ENCODE measurements at places on chromosomes 2 and 18. TPM values are rescaled to one million over a fixed set of nuclear protein-coding genes. Genes with fewer than 3 reads are reported as not detected.

DNA sequence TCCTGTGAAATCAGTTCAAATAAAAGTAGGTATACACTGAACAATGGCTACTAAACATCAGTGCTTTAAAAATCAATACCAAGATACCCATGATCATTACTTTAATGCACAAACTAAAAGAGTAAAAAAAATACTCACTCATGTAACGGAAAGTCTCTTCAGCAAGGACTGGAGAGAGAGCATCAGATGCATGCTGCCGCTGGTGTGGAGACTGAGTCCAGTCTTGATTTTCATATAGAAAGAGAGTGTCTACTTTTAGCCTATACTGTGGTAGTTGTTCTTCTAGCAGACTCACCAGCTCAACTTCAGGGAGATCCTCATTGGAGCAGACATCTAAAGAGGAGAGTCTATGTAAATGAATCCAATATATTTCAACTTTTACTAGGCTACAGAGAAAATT lies 44.0 kb downstream of the TRAK2 start:
- DNase-seq: no peak

- DNase-seq: no peak
Observed at GRCh38 chr2:239638376-239638775, 237.6 kb upstream of the HDAC4 start.

The DAW1 gene
- not detected for total RNA-seq

The ERBB4 gene
- total RNA-seq: 0.70 TPM

DNA sequence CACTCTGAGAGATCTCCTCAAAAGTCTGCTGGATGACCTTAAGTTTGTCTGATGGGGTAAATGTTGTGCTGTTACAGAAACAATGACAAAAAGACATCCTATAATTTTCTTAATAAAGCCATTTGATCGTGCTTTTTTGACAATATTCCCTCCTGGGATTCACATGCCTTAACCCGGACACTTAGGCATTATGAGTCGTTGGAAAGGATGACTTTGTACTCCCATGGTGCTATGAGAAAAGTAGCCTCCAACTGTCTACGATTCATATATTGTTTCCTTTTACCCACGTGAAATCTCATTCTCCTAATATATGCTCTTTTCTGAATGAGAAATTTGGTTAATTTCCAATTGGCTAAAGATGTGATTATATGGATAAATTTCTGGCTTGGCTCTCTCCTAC lies 6.1 kb upstream of the MPP4 start:
- DNase-seq: no peak

The PLEKHH2 gene
- total RNA-seq: 3.9 TPM

DNA sequence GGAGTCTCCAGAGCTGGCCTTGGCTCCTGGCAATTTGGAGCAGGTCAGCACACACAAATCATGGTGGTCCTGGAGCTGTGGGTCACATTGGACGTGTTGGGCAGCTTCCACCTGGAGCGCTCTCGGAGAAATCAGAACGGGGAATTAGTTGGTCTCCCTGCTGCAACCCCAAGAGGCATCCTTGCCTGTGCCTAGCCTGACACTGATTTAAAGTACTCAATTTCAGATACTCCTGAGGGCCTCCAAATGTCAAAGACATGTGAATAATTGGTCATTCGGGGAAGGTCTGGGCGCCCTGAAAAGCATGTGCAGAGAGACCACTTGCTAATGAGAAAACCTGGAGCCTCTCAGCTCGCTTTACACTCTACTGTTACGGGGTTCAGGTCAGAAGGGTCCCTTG lies 145.5 kb upstream of the AGAP1 start:
- DNase-seq: no peak

DNA sequence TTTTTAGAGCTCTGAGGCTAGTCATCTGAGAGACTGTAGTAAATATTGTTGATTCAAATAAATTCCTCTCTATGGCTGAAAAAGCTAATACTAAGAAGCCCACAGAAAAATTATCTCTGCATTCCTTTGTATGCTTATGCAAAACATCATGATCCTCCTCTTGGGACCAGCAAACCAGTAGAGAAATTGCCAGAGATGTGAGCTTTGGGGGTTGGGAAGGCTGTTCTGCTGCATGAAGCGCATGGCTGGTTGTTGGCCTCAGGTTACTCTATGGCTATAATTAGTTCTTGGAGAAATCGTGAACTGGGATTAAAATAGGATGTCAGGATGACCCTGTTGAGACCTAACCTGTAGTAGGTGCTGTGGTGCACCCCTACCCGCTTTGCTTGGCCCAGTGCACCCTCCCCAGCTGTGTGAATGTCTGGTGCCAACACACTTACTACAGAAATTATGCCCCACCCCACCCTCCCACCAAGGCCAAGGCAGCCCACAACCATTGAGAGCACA lies 35.5 kb upstream of the C1D start:
- DNase-seq: no peak

The PMS1 gene
- total RNA-seq: 14.8 TPM

DNA sequence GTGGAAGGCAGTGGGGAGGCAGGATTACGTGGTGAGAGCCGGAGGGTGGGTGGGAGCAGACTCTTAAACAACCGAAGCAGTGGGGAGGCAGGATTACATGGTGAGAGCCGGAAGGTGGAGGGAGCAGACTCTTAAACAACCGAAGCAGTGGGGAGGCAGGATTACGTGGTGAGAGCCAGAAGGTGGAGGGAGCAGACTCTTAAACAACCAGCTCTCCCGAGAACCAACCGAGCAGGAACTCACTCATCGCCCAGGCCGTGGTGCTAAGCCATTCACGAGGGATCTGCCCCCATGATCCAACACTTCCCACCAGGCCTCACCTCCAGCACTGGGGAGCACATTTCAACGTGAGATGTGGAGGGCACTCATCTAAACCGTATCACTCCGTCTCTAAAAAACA lies 87.7 kb downstream of the RTP5 start:
- no peak for DNase-seq

The TLX2 gene
- not detected for total RNA-seq

DNA sequence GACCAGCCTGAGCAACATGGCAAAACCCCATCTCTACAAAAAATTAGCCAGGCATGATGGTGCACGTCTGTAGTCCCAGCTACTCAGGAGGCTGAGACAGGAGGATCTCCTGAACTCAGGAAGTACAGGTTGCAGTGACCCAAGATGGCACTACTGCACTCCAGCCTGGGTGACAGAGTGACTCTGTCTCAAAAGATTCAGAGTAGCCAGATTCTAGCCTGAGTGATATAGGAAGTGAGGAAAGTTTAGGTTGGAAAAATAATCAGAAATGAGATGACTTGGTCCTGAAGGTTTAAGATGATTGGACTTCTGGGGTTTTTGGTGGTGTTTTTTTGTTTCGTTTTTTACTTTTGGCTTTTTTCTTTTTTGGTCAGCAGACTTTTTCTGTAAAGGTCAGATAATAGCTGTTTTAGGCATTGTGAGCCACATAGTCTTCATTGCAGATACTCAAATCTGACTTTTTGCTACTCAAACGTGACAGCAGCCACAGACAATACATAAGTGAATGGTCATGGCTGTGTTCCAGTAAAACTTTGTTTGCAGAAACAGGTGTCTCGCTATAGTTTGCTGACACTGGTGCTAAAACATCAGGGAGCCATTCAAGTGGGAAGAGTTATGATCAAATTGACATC lies 104.1 kb upstream of the UBXN4 start:
- DNase-seq: no peak

DNA sequence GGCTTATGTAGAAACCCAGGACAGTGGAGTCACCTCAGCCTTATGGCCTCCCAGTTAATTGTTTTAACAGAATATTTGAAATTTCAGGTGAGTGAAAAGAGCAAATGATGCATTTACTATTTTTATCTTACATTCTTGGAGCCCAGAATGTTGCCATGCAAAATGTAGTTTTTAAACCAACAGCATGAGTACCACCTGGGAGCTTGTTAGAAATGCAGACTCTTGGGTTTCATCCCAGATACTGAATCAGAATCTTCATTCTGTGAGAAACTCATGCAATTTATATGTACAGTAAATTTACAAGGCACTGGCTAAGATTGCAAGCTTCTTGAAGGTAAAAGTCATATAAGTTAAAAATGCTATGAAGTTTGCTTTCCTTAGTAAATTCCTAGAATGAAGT lies 654.5 kb upstream of the CDH2 start:
- no peak for DNase-seq

GRCh38 chr18:11981543-11982366 lies 448 bp downstream of the IMPA2 start:
- DNase-seq: no peak

The HNMT gene
- 78.2 TPM for total RNA-seq

DNA sequence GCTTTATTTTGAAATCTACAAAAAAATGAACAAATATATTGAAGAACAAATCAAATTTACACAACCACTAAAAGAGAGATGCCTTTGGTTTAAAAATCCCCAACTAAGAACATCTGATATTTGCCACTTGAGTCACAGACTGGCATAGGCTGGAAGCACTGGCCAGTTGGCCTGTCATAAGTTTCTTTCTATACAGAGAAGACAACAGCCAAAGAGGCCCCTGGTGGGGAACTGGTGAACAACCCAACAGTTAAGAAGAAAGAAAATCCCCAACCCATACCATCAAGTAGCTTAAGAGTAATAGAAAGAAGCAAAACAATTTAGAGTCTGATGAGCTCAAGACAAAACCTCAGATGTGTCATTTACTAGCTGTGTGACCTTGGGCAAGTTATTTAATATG lies 45.5 kb downstream of the OSR1 start:
- DNase-seq: no peak

DNA sequence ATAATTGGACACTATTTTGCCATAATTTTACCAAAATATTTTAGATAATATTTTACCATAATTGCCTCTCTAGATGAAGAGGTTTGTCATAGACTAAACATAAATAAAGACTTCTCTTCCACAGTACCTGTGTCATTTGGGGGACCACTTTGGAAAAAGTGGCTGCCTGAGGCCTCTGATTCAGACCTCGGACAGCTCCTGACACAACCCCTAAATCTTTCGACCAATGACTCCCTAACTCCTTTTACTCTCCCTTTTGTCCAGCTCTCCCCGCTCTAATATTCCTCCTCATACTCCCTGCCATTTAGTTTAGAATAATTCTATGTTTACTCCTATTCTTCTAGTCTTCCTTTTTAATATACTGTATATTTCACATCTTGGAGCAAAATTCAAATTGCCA lies 36.0 kb upstream of the UBE2E3 start:
- no peak for DNase-seq

The IL36A gene
- total RNA-seq: not detected

- DNase-seq: no peak
Observed at GRCh38 chr18:13267431-13267873, 48.9 kb downstream of the LDLRAD4 start.
